NCI-H460 (cell line): ENCODE measurements at places on chromosomes 6 and 20.

DNA sequence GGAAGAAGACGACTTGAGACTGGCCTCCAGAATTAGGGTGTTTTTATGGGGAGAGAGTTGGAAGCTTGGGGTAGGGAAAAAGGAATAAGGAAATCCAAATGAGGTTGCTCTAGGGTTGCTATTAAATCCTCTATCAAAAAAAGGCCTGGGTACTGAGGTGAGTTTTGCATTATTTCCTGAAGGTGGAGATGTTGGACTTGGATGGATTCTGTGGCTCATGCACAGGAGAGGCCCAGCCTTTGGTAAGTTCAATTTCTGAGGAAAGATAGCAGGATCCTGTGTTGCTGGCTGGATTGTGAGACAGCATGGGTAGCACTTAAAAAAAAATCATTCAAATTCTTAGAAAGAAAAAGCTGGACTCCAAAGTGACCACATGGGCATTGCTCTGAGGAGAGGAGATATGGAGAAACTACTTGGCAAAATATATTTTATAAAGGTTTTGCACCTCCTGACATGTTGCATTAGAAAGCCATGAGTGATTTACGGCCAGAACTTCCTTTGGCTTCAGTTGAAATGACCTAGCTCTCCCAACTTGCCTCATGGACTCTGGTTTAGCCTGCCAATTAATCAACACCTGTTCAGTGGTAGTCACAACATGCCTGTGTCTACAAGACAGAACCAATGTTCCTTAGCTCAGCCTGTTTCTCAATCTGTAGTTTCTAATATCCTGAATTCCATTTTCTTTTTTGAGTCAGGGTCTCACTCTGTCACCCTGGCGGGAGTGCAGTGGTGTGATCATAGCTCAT lies 152.1 kb upstream of the RALGAPA2 start:
- peak; percentile 7 for DNase-seq

DNA sequence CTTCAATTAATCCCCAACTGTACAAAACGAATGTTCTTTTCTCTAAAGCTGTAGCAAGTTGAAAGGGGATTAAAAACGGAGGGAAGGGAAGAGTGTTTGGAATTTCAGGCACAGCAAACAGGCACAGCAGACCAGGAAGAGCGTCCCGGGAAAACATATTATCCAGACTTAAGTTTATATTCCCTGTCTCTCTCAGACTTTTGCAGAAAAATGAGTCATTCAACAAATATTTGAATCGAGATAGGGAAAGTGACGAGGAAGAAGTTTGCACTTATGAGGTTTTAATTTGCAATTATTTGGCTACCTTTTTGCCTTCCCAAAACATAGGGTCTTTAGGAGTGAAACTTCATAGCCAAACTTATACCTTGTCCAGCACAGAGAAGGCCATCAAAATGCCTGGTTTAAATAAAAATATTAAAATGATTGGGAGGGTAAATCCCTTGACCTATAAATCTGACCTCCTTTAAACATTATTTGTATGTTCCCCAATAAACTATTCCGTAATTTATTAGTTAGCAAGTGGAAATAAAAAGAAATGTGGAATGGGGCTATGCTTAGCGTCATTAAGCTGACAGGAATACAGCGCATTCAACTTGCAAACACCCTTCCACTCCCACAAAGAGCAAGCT lies 16.0 kb downstream of the HFE start:
- no peak for DNase-seq

GRCh38 chr6:148550569-148550968 lies 196.3 kb upstream of the UST start:
- DNase-seq, result no peak

DNA sequence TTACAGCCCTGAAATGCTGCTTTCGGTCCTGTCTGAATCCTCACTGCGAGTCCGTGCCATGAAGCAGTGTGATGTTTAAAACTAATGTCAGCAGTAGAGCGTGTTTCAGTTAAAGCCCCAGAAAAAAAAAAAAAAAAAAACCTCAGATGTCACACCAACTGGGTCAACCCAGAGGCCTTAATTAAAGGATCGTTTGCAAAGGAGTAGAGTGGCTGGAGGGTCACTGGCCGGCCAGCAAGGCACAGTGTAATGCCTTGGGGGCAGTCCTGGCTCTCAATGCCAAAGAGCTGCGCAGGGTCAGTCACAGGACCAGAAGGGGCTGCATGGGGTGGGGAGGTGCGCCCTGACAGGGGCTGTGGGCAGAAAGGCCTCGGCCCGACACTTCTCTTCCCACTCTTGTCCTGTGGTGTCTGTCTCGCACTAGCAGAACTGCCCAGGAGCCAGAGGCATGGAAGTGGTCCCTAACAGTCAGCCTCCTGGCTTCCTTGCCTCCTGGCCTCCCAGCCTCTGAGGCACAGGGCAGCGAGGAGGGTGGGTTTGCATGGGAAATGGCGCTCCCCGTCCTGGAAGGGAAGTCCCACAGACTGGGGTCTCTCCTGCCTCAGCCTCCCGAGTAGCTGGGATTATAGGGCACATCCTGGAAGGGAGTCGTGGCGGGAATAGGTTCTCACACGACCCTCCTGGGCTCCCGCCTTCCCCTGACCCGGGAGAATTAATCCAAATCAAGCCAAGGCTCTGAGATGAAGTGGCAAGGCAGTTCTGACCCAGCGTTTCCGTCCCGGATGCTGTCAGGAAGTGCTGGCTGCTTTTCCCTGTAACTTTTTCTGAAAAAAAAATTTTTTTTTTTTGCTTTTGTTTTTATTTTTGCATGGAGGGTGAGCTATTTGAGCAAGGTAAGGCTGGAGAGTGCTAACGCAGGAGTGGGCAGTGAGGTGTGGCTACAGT lies 53.7 kb upstream of the MPC1 start:
- no peak for DNase-seq

DNA sequence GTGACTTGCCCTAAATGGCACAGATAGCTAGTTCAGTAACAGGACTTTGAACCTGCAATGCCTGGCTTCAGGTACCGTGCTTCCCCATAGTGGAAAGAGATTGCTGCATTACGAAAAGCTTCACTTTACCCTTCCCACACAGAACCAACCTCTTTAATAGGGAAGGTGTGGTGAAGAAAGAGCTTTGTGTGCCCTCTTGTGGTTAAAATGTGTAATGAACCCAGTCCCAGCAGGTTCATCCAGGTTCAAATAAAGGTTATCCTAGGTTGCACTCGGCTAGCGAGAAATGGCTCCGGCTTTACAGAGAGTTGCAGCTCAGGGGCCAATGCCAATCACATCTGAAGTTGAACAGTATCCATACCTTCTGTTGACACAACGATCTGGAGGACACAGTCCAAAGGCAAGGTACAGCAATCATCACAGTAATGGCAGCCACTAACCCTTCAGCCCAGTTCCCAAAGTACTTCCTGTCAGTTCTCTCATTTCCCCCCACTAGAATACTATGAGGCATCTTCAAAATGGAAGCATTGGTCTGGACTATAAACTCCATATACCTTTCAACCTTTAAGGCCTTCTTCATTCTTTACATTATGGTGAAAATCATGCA lies 3.0 kb downstream of the DEFB115 start:
- DNase-seq, result peak; percentile 33

DNA sequence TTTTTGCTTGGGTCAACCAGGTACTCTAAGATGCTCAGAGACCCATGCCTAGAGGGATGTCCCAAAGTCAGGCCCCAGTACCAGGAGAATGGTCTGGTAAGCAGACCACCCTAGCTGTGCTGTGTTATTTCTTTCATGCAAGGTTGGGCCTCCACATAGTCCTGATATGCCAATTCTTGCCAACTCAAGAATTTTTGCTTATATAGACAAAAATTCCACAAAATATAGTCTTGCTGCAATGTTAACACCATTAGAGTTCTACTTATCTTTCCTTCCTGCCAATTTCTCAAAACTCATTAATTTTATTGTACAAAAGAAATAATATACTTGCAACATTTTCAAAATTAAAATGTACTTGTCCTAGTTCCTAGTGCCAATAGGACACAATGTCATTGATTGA lies 33.9 kb upstream of the TINAG start:
- no peak for DNase-seq

- DNase-seq, result no peak
Observed at GRCh38 chr6:391559-392440, at the start of gene IRF4. Gene IRF4 (plus strand): TSS chr6:391752. CDS start chr6:393153, 1,401 bp downstream.

DNA sequence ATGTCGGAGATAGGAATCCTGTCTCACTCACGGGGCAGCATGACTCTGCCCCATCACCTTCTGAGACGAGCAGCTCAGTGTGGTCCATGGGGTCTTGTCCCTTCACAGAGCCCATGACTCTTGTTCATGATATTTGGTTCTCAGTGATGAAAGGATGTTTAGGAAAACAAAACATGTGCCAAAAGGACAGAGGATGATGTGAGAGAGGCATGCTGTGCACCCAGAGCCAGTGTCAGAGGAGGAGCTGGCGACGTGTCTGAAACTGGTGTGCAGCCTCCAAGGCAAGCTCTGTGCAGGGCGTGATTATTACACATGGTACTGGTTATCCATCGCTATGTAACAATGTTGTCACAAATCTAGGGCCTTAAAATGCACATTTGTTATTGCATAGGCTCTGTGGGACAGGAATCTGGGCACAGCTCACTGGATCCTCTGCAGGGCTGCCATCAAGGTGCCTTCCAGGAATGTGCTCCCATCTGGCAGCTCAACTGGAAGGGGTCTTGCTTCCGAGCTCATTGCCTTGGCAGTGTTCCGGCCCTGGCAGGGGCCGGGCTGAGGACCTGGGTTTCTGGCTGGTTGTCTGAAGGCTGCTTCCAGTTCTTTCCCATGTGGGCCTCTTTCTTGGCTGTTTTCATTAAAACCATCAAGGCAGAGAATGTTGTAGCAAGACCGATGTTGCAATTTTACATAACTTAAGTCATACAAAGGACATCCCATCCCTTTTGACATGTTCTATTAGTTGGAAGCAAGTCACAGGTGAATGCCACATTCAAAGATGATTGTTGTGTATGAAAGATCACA lies 175.4 kb downstream of the ERMARD start:
- DNase-seq, result no peak

GRCh38 chr6:149335924-149336608 lies 18.6 kb downstream of the TAB2 start:
- DNase-seq, result no peak

GRCh38 chr6:54262499-54262898 lies 45.7 kb upstream of the TINAG start:
- no peak for DNase-seq

DNA sequence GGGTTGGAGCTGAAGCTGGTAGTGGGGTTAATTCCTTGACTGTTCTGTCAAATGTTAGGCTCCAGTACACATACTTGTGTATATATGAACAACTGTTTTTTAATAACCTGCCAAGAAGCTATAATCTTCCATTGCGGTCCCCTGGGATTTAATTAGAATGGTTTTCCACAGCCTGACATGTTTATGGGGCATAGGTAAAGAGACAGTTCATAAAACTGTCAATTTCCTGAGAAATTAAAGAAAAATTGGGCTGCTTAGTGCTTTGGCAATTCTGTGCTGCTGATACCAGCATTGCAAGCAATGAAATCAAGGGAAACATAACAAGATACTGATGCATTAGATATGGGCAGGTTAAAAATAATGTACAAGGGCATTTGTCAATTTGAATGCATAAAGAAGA lies 314.1 kb upstream of the SLC35B3 start:
- no peak for DNase-seq

DNA sequence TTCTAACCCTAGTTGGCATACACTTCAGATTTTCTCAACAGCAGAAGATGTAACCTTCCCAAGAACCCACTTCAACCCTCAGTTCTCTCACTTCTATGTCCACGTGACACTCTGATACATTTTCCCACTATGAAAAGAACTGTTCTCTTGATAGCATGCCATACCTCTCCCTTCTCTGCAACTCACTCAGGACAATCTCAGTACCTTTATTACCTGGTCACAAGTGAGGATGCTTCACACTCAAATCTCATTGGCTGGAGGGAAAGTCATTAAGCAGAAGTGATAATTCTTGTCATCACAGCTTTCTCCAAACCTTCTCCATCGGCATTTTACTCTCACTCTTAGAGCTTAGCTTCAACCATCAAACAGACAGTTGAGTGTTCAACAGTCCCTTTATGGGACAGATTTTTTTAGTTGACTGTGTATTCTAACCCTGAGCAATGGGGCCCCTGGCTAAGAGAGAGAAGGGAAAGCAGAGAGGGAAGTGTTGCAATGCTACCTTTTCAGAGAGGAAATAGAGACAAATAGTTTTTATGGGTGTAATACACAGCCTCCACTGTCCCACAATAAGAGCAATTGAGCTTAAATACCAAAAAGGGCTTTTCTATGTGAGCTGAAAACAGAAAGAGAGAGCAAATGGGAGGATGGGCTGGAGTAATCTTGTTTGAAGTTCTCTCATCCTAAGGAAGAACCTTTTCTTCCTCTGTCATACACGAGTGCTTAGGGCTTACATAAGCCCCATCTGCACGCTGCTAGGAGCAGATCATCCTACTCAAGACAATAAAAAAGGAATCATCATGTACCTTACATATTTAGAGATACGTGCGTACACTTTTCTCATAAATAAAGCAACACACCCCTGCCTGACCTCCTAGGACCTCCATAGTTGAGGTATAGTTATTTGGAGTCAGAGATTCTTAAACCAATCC lies 16.0 kb downstream of the HLA-DPA1 start:
- no peak for DNase-seq

DNA sequence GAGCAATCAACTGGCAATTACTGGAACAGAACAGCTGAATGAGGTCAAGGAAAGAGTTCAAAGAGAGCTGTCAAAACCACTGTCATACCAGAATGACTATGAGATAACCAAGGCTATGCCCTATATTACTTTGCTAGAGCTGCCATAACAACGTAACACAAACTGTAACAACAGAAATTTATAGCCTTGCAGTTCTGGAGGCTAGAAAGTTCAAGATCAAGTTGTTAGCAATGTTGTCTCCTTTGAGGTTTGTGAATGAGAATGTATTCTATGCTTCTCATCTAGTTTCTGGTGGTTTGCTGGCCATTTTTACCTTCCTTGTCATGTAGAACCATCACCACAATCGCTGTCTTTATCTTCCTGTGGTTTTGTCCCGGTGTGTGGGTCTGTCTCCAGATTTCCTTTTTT lies 1323.0 kb upstream of the GJE1 start:
- DNase-seq, result no peak

DNA sequence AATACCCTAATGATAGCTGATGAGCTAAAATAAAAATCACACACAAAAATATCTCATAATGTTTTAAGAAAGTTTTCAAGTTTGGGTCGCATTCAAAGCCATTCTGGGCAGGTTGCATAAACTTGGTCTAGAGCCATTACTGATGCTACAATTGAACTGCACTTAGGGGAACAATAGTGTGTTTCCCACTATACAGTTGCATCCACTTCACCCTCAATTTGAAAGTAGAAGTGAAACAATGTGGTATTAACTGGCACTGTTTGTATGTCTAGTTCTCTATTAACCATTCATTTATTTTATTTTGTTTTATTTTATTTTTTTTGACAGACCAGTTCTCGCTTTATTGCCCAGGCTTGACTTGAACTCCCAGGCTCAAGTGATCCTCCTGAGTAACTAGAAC lies 23.0 kb upstream of the STK38 start:
- no peak for DNase-seq

GRCh38 chr6:4603291-4603690 lies 172.9 kb upstream of the CDYL start:
- no peak for DNase-seq
